NCI-H187 treated with DMSO at 0.1 percent for 48 hours (cell line): ENCODE measurements at places on chromosomes 7 and 10.

GRCh38 chr7:131219312-131220041, 108.2 kb upstream of the MKLN1 start:
- DNase-seq: no peak

DNA sequence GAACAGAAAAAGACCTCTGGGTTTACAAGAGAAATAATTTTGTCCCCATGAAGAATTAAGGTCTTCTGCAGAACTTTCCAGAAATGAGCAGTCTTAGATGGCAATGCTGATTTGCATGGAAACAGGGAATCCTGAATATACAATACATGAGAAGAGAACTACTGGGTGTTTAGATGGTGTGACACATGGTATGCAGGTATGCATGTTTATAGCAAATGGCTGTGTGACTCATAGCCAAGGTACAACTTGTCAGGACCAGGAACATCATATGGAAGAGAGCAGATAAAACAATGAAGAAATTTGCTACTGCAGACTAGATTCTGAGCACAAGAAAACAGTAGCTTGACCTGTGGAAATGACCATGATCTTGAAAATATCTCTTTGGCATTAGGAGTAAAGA, 907.8 kb downstream of the GATA3 start:
- DNase-seq: no peak

DNA sequence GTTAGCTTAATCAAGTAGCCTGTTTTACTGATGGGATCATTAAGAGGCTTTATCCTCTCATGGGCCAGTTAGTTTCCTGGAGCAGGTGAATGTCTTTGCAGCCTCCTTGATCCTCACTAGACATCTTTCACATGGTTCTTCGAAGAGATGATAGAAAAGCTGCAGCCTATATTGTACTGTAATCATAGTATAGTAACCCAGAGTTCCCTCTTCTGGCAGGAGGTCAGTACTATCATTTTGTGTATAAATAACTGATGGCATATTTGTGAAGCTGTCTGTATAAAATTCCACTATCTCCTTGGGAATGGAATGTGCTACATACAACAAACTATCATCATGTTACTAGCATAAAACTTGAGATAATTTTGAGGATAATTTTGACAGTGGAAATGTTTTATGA, 123.8 kb upstream of the PRPS1L1 start:
- no peak for DNase-seq

DNA sequence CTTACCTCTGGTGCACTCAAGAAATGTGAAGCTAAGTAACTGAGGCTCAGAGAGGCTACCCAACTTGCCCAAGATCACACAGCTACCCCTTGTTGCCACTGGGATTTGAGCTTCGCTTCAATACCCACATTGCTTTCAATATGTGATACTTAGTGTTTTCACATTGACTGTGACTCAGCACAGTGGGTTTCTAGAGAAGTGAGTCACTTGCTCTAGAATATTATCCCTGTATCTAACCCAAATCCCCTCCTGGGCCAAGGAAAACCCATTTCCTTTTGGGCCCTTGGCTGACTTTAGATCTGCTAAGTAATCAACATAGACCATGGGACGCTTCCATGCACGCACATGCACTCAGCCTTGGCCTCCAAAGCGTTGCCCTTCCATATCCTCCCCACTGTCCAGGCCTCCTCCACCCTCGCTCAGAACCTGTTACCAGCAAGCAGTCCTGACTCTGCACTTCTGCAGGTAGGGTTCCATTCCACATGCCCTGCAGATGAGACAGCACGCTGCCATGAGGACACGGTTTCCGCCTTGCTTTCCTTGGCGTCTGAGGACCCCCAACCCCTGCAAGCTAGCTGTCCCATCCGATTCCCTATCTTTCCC, 87.7 kb upstream of the CHST15 start:
- DNase-seq: no peak

DNA sequence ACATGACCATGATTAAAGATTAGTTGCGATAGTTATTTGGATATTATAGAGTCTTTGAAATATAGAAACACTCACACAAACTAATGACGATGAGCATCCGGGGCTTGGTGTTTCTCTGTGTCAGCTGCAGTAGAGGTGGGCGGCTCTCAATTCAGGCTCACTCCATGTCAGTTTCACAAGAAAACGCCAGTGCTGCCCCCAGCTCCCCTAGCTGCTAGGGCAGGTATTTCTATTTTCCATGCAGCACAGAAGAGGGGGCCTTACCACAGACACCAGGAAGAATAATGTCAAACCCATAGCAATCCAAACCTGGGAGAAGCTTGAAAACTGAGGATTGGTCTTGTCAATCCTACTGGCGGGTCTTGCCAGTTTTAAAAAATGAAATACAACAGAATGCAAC, 197.1 kb downstream of the PHTF2 start:
- DNase-seq: no peak

GRCh38 chr10:35579726-35580422, 25.3 kb upstream of the GJD4 start:
- DNase-seq: no peak

GRCh38 chr7:77740257-77740656, 44.0 kb downstream of the RSBN1L start:
- no peak for DNase-seq

- no peak for DNase-seq
Measured at GRCh38 chr10:3570131-3570729, 214.8 kb downstream of the KLF6 start.

DNA sequence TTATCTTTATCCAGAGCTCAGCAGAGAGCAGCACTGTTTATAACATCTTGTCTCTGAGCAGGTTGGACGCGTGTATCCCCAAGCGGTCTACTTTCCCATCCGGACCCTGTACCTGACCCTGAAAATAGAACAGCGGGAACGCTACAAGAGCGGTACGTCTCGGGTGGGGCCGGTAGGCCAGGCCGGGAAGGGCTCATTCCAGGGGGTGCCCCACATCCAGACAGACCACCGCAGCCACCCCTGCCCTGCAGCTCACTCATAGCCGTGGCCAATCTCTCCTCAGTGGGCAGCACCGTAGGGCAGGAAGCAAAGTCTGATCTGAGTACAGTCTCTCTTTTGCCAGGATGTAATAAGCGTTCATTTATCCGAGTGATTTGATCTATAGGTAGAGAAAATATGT, 113.7 kb downstream of the TRRAP start:
- no peak for DNase-seq

DNA sequence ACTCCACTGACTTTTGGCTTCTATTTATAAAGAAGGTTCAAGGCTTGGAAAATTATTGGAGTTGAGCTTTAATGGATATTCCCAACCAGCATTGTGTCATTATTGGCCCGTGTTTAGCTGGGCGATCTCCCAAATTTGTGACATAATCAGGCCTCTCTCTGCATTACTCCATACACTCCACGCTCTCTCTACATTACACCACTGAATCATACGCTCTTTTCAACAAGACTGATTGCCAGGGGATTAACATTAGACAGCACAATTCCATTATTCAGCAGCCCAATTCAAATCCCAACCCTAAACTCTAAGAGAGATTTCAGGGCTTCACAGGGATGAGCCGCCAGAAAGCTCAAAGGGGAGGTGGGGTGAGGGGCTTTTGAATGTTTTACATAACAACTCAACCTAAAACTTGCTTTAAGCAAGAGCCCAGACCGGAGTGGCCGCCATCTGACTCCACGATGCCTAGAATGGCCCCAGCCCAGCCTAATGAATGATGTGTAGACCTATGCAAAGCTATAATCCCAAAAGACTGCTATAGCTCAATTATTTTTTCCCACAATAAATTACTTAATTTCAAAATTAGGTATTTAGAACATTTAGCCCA, 61.8 kb downstream of the FGFR2 start:
- DNase-seq: no peak

GRCh38 chr7:81929386-81929785, 159.5 kb upstream of the HGF start:
- DNase-seq: no peak

- peak; percentile 56 for DNase-seq
Measured at GRCh38 chr7:95906851-95907250, 134.5 kb downstream of the DYNC1I1 start.

DNA sequence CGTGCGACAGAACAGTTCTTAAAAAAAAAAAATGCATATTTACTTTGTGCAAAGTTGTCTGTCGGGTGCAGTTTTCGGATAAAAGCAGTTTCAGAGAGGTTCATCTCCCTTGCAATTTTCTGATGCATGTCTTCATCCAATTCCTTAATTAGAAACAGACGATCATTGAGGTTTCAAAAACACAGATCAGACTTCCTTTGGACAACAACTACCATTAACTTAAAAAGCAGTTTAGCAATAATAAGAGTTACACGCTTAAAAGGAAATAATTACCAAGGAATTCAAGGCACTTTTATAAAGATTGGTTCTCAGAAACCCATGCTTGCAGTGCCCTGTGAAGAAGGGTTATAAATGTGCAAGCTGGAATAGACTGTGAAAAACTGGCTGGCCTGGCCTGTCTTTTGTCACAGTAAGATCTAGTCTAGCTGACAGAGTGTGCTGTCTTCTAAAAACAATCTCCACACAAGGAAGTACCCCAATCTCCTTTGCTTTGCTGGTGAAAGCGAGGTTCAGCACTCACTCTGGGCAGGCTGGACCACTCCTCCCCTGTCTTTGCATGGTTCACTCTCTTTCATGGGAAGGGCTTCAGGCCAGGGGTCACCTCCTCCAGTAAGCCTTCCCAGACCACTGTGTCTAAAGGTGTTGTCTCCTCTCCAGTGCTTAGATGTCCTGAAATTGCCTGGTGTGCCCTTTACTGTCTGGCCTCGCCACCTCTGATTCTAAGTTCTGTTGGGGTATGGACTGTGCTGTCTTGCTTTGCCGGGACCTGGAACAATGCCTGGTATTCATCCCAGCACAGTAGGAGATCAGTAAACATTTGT, 34.8 kb upstream of the HNRNPH3 start:
- no peak for DNase-seq

- no peak for DNase-seq
Measured at GRCh38 chr7:122688400-122688998, 10.4 kb downstream of the RNF133 start.

- DNase-seq: no peak
Measured at GRCh38 chr10:122233857-122234348, 37.2 kb upstream of the BTBD16 start.

DNA sequence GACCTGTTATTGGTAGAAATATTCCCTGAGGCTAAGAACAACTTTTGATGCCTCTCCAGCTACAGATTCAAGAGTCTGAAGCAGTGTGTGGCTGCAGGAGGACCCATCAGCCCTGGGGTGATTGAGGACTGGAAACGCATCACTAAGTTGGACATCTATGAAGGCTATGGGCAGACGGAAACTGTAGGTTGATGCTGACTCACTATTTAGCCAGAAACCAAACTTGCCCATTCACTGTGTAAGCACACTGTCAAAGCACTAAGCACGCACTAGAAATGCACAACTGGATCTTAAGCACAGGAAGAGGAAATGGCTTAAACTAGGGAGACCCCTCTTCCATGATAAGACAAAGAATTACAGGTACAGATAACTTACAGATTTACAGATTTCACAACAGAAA, 20.8 kb downstream of the ACSM6 start:
- DNase-seq: no peak

DNA sequence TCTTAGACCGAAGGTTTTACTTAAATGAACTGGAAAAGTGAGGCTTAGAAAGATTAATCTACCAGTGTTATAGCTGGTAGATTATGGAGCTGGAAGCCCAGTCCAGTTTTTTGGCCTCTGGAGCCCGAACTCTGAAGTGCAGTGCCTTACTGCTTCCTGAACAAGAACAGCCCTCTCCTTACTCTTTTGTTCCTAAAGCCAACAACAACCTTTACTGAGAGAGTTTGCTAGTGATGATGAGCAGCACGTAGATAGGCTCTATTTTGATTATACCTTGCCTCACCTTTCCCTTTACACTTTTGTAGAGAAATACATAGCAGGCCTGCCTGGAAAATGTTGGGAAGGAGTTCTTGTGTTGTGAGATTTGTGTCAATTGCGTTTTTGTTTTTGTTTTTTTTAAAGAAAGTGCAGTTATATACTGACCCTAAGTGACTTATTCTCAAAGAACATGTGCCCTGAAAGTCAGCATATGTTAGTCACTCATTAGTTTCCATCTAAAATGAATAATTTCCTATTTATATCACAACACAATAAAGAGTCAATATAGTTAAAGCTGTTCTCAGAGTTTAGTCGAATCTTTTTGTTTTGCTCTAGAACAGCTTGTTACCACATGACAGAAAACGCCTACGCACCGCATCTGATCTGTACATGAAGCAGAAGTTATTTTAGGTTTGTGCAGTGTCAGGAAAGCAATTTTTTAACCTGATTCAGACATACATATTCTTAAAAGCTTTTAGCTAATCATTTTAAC, 33.0 kb downstream of the PLEKHA1 start:
- no peak for DNase-seq

- DNase-seq: no peak
Measured at GRCh38 chr7:117780832-117781231, 92.4 kb downstream of the CTTNBP2 start.

DNA sequence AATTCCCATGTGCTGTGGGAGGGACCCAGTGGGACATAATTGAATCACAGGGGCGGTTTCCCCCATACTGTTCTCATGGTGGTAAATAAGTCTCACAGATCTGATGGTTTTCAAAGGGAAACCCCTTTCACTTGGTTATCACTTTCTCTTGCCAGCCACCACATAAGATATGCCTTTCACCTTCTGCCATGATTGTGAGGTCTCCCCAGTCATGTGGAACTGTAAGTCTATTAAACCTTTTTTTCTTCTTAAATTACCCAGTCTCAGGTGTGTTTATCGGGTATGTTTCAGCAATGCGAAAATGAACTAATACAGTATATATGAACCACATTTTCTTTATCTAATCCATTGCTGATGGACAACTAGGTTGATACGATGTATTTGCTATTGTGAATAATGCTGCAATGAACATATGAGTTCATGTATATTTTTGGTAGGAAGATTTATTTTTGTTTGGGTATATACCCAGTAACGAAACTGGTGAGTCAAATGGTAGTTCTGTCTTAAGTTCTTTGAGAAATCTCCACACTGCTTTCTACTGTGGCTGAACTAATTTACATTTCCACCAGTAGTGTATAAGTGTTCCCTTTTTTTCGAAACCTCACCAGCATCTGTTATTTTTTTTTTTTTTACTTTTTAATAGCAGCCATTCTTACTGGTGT, 70.0 kb upstream of the HGF start:
- no peak for DNase-seq

DNA sequence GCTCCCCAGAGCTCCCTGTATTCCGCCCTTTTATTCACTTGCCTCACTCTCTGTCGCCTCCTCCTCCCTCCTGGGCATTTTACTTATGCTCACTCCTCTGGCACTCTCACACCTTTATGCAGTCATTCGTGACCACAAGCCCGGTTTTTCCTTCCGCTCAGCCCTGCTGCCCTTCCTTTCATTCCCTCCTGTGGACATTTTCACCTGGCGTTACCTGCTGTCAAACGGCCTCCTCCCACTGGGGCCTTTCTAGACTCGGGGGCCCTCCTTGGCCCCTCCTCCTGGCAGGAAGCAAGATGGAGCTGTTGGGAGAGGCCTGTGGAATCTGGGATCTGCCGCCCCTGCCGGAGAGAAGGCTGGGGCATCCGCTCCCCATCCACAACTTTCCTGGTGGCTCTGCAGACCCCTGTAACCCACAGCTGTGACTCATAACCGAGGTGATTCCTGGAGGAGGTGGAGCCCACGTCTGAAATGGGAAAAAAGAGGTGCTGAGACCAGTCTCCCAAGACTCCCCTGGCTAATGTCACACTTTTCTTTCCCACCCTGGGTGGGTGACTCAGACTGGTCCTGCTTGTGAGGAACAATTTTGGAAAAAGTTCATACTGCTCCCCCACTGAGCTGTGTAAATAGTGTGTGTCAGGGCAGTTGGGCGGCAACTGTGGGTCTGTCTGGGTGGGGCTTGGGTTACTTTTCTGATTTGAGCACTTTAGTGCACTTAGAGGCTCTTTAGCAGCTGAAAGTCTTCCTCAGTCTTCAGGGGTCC, 1.2 kb downstream of the VCL start:
- no peak for DNase-seq

GRCh38 chr7:1331561-1332467, 99.1 kb downstream of the UNCX start:
- DNase-seq: no peak
